Stimulated activated CD8-positive, alpha-beta memory T cell treated with anti-CD3 and anti-CD28 coated beads, Interleukin-15, amount 100 ng/mL, for 4 hours (primary cell): ENCODE measurements at places on chromosomes 3 and 15.

DNA sequence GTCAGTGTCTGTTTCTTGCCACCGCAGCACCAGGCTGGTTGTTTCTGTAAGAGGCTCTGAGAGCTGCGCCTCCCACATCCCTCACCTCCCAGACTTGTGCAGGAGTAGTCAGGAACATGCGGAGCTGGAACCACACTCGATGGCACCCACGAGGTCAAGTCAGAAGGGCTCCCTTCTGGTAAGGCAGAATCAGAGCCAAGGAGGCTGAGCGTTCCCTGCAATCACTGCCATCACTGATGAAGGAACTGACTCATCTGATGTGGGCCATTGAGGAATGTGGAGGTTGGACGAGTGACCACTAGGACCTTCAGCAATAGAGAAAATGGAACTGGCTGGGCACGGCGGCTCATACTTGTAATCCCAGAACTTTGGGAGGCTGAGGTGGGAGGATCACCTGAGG is 35.7 kb upstream of the BLM start:
- DNase-seq = no peak

DNA sequence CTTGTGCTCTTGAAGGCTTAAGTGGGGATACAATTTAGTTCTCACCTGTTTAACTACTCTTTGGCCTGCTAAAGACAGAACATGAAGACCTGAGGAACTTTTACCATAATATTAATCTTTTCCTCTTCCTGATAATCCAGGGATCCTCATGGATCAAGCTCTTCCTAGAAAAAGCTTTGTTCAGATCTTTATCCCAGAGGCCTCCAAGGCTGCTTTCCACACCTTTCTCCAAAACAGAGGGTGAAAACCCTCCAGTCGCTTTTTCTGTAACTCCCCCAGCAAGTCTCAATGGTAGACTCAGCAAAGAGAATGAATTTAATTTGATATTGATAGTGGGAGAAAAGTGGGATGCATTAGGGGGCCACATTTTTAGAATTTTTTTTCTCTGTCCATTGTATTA is 203.6 kb downstream of the CGGBP1 start:
- DNase-seq = no peak

DNA sequence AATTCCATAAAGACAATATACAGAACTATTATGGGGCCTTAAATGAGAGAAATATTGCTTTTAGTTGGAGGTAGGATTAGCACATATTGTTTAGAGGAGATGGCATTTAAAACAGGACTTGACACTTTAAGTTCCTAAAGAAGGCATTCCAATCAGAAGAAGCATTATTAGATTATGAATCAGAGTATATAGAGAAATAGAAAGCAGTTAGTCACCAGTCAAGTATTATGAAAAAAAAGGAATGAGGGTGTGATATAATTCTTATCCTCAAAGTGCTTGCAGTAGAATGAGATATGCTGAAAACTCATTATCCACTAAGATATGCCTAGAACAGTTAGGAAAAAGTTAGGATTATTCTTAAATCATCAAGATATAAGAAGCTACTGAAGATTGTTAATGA is 456.2 kb downstream of the ZNF385D start:
- DNase-seq = no peak

DNA sequence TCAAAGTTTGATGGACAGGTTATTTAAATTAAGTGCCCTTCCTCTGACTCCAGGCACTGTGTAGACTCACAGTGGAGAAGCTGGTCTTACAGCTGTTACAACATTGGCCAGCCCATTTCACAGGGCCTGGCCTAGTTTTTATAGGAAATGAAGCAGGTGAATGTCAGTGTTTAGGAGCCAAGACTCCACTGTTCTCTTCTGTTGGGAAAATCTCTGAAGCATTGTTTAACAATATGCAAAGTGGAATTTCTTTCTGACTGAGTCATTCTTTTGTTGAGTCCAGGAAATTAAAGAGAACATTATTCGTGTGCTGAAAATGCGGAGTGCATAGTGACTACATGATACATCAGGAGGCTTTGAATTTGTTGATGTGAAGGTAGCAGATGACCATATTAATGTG is 64.7 kb downstream of the ARRDC4 start:
- no peak for DNase-seq

GRCh38 chr3:186457236-186457635 is 86.9 kb downstream of the CRYGS start:
- no peak for DNase-seq

GRCh38 chr3:185916042-185916833 is 21.6 kb downstream of the TRA2B start:
- DNase-seq = no peak

DNA sequence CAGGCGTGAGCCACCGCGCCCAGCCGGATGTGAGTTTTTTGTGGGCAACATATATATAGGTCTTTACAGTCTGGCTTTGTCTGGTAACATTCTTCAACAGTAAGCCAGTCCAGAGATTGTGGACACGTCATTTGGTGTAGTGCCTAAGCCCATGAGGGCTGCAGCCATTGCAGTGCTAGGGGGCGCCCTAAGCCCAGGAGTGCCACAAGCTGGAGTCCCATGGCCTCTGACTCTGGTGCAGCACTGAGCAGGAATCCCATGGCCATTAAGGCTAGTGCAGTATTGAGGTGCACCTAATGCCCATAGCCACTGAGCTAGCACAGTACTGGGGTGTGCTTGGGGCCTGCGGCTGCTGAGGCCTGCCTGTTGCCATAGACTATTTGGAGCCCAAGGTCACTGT is 136.4 kb upstream of the NDN start:
- no peak for DNase-seq

DNA sequence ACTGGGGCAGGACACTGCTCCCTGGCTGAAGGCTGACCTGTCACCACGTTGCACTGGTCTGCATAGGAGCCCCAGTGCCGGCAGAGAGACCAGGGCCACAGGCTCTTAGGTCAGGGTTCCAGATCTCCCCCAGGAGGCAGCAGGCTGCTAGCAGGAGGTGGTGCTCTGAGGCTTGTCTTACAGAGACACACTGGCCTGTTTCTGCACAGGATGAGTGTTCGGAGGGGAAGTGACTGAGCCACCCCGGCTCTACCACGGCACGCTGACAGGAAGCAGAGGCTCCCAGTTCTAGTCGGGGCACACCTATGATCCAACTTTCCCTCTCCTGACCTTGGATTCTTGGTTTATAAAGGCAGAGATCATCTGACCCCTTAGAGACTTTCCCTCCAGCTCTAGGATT is 8.6 kb downstream of the FBXL22 start:
- no peak for DNase-seq

DNA sequence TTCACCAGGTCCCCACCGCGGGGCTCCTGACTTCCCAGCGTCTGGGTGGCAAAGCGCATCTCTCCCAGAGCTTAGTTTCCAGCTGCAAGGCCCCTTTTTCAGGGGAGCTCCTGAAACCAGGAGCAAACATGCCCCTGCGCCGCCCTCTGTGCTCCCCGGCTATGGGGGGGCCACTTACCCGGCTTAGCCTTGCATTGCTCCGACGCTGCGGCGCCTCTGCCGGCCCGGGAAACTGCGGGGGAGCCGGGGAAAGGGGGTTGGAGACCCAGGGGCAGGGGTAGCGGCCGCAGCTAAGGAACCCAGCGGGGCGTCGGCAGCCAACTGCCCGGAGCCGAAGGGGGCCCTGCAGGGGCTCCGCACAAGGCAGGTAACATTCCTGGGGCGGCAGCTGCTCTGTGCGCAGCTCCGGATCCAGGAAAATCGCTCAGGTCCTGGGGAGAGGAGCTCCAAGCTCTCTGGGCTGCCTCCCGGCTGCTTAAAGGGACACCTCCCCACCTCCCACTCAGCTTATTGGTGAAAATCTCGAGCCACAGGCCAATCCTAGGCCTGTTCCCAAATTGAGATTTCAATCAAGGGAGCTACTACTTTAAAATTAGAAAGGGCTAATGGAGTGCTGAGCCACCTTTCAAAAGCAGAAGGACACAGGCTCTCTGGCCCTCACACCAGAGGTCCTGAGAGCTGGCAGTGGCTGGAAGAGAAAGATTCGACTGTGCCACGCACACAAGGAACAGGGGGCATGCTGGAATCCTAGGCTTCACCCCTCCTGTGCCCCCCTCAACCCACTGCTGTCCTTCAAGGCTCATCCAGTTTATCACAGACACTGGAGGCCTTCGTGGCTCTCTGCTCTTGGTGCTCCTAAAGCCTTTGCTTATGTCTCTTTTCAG is 42.7 kb upstream of the PRICKLE2 start:
- DNase-seq = no peak
